ENCODE measurements at places on chromosomes 16 and 17. TPM values are rescaled to one million over a fixed set of nuclear protein-coding genes. Genes with fewer than 3 reads are reported as not detected.

- peaks cover 6% of the 10 kb centered on the region for H3K27me3 ChIP-seq
- no peak overlapping the region for H3K4me3 ChIP-seq
- no peak for DNase-seq
- H3K27ac ChIP-seq: peak overlapping the region; percentile 58
- H3K4me1 ChIP-seq: peaks cover 47% of the 10 kb centered on the region
- H3K36me3 ChIP-seq: peaks cover 11% of the 10 kb centered on the region
Measured at GRCh38 chr16:75112734-75113491, 3.7 kb downstream of the LDHD start.

GRCh38 chr17:80799538-80800480, 191.8 kb upstream of the CHMP6 start:
- no peak for DNase-seq
- peaks cover 38% of the 10 kb centered on the region for H3K36me3 ChIP-seq
- H3K27ac ChIP-seq: no peak overlapping the region
- no peaks in the 10 kb centered on the region for H3K27me3 ChIP-seq
- H3K4me3 ChIP-seq: no peak overlapping the region

Gene STX1B
- total RNA-seq: 1.5 TPM

- H3K27ac ChIP-seq: peak overlapping the region; percentile 17
- no peak overlapping the region for H3K4me3 ChIP-seq
- H3K4me1 ChIP-seq: peaks cover 20% of the 10 kb centered on the region
Measured at GRCh38 chr17:73667181-73667959, 23.1 kb upstream of the SDK2 start.

Gene FN3K
- total RNA-seq: 2.1 TPM

DNA sequence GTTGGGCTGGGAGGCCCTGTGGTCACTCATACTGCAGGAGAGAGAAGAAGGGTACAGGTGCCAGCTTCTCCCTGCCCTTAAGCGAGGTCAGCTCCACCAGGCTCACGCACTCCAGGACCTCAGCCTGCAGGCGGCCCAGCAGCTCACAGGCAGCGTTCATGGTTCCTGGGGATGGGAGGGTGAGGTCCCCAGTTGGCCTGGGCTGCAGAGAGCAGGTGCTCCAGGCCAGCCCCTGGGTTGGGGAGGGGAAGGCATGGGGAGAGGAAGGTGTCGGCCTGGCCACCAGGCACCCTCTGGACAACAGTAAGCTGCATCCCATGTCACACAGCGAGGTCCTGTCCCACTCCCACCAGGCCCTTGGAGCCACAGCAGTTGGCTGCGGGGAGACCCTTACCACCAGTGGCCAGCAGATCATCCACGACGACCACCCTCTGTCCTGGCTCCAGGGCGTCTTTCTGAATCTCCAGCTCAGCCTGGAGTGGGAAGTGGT, 2.0 kb downstream of the APRT start:
- no peaks in the 10 kb centered on the region for H3K27me3 ChIP-seq
- H3K4me3 ChIP-seq: peak overlapping the region; percentile 86
- DNase-seq: peak; percentile 38
- peaks cover 53% of the 10 kb centered on the region for H3K36me3 ChIP-seq
- H3K27ac ChIP-seq: peak overlapping the region; percentile 88
- H3K4me1 ChIP-seq: peaks cover 22% of the 10 kb centered on the region

Gene PIPOX
- total RNA-seq: 1.8 TPM
